Activated naive CD4-positive, alpha-beta T cell treated with anti-CD3 and anti-CD28 coated beads for 36 hours (primary cell): ENCODE measurements at places on chromosomes 2 and 18. TPM values are rescaled to one million over a fixed set of nuclear protein-coding genes. Genes with fewer than 3 reads are reported as not detected.

TRIM43 gene
- total RNA-seq = not detected

DNA sequence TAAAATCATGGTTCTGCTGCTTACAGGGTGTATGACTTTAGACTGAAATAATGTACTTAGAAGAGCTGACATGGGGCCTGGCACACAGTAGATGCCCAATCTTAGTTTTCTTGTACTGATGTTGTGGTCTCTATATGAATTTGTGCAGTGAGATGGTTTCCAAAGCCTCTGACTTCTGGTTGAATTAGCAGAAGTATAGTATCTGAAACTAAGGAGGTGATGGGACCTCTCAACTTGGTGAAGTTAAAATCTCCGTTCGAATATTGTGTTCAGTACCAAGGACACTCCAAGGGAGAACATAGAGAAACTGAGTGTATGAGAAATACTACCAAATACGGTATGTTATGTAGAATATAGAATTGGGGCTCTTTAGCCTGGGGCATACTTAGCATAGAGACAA is 120.9 kb downstream of the ANTXR1 start:
- no peak for DNase-seq
- H3K27ac ChIP-seq = no peak overlapping the region
- no peak overlapping the region for H3K4me3 ChIP-seq

DNA sequence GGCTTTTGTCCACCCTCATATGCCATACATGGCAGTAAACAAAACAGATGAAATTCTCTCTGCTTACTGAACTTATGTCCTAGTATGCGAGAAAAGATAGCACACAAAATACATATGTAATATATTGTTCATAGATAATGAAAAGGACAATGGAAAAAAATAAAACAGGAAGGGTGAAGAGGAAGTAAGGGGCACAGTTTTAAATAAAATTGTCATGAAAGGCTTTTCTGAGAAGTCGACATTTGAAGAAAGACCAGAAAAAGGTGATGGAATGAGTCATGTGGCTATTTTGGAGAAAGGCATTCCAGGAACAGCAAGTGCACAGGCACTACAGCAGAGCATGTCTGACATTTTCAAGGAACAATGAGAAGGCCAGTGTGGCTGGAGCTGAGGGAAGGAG is 56.4 kb downstream of the KCNH7 start:
- H3K36me3 ChIP-seq = no peaks in the 10 kb centered on the region
- DNase-seq = no peak
- no peaks in the 10 kb centered on the region for H3K27me3 ChIP-seq
- H3K4me3 ChIP-seq = no peak overlapping the region
- H3K27ac ChIP-seq = no peak overlapping the region

TMEM18 gene
- 22.4 TPM for total RNA-seq

DNA sequence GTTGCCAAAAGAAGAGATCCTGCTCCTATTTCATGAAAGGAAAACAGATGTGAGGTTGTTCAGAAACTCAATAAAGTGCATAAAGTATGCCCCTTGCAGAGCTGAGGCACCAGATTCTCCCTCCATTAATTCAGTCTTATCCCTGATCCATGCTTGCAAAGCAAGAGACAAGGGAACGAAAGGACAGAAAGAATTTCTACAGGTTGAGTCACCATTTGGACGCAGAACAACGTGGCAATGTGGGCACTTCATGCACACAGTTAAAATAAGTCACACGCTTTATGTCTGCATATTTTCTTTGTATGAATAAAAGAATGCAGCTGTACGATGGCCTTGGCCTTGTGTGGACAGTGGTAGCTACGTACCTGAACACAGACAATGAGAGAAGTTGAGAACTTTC is 321.7 kb upstream of the REV1 start:
- H3K4me3 ChIP-seq = no peak overlapping the region
- H3K27ac ChIP-seq = no peak overlapping the region
- no peaks in the 10 kb centered on the region for H3K36me3 ChIP-seq
- H3K4me1 ChIP-seq = no peaks in the 10 kb centered on the region
- DNase-seq = no peak
- no peaks in the 10 kb centered on the region for H3K27me3 ChIP-seq

SPIRE1 gene
- total RNA-seq = 1.7 TPM

GRCh38 chr18:48191494-48191893 is 217.7 kb downstream of the ZBTB7C start:
- no peak overlapping the region for H3K27ac ChIP-seq
- no peak for DNase-seq
- H3K36me3 ChIP-seq = no peaks in the 10 kb centered on the region
- no peak overlapping the region for H3K4me3 ChIP-seq
- H3K27me3 ChIP-seq = peaks cover 10% of the 10 kb centered on the region
- H3K4me1 ChIP-seq = no peaks in the 10 kb centered on the region

EGR4 gene
- total RNA-seq = 0.07 TPM

DNA sequence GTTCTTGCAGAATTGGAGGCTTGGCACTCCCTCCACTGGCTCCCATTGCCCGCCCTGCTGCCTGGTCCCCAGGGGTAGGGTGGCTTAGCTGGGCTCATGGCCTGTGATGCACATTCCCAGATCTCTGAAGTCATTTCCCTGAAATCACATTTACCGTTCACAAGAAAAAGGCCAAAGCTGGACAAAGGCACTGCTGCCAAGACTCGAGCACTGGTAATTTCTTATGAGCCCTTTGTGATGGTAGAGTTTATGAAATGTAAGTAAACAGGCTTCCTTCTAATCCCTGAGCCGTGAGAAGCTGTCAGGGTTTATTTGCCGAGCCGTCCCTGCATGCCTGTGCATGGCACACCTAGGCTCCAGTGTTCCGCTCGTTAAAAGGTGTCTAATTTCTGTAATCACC is 247.2 kb upstream of the EPAS1 start:
- H3K36me3 ChIP-seq = no peaks in the 10 kb centered on the region
- peaks cover 6% of the 10 kb centered on the region for H3K4me1 ChIP-seq
- H3K4me3 ChIP-seq = no peak overlapping the region
- no peak overlapping the region for H3K27ac ChIP-seq

- H3K27me3 ChIP-seq = no peaks in the 10 kb centered on the region
- no peak overlapping the region for H3K4me3 ChIP-seq
- H3K4me1 ChIP-seq = peaks cover 4% of the 10 kb centered on the region
- H3K27ac ChIP-seq = no peak overlapping the region
- peaks cover 1% of the 10 kb centered on the region for H3K36me3 ChIP-seq
These were observed 16.9 kb upstream of the CYBRD1 start for GRCh38 chr2:171505374-171505773.

ACP1 gene
- total RNA-seq = 147 TPM

RAPH1 gene
- total RNA-seq = 11.9 TPM

- H3K36me3 ChIP-seq = peaks cover 2% of the 10 kb centered on the region
- no peak overlapping the region for H3K27ac ChIP-seq
- DNase-seq = no peak
- H3K4me1 ChIP-seq = peaks cover 17% of the 10 kb centered on the region
- no peaks in the 10 kb centered on the region for H3K27me3 ChIP-seq
- no peak overlapping the region for H3K4me3 ChIP-seq
These were observed 49.7 kb upstream of the NFE2L2 start for GRCh38 chr2:177314194-177314593.

ZAP70 gene
- total RNA-seq = 167 TPM

GRCh38 chr2:27799646-27800010 is 28.1 kb downstream of the MRPL33 start:
- no peaks in the 10 kb centered on the region for H3K27me3 ChIP-seq
- no peaks in the 10 kb centered on the region for H3K4me1 ChIP-seq
- no peak overlapping the region for H3K27ac ChIP-seq
- no peak for DNase-seq
- H3K4me3 ChIP-seq = no peak overlapping the region
- no peaks in the 10 kb centered on the region for H3K36me3 ChIP-seq

DNA sequence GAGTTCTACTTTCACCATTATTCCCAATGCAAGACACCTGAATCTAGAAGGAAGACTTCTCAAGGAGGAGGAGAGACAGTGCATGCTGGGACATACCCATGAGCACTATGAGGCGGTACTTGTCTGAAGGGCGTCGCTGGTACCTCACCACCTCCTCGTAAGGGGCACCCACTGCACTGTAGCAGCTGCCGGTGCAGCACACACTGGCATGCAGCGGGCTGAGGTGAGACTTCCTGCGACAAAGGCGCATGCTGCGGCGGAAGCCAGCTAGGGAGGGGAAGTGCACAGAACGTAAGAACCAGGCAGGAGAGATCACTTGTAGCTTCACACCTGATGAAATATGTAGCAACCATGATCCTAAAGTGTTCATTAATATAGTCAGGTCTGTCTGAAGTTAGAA is 12.8 kb upstream of the TMEM237 start:
- peaks cover 2% of the 10 kb centered on the region for H3K27me3 ChIP-seq
- H3K36me3 ChIP-seq = no peaks in the 10 kb centered on the region
- no peak overlapping the region for H3K27ac ChIP-seq
- H3K4me1 ChIP-seq = no peaks in the 10 kb centered on the region
- no peak overlapping the region for H3K4me3 ChIP-seq
- no peak for DNase-seq

DNA sequence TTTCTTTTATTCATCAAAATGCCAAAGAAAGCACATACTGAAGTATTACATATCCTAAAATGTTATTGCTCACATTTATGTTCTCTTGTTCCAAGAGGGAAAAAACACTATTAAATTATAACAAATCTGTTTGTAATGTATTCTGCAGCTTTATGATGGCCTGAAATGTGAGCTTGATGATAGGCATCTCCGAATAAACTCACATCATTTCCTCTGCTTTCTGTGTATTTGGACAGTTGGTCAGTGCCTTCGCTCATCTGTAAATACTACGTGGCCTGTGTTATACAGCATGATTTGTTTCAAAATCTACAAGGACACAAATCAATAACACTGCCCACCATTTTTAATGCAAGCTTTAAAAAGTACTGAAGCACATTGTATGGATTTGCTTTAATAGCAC is 672.8 kb upstream of the SYT4 start:
- H3K4me3 ChIP-seq = no peak overlapping the region
- H3K4me1 ChIP-seq = no peaks in the 10 kb centered on the region
- no peaks in the 10 kb centered on the region for H3K27me3 ChIP-seq
- H3K36me3 ChIP-seq = no peaks in the 10 kb centered on the region

ACTG2 gene
- total RNA-seq = not detected

DNA sequence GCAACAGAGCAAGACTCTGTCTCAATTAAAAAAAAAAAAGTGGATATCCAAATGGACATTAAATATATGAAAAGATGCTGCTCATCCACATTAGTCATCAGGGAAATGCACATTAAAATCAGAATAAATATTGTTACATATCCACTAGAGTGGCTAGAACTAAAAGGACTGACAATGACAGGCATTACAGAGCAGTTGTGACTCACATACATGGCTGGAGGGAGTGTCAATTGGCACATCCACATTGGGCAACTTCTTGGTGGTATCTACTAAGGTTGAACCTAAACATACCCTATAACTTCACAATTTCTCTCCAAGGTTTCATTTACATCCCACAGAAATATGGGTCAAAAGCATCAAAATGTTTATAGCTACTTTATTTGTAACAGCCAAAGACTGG is 14.0 kb upstream of the DNER start:
- H3K4me3 ChIP-seq = no peak overlapping the region
- no peaks in the 10 kb centered on the region for H3K36me3 ChIP-seq
- DNase-seq = no peak
- no peak overlapping the region for H3K27ac ChIP-seq

DNA sequence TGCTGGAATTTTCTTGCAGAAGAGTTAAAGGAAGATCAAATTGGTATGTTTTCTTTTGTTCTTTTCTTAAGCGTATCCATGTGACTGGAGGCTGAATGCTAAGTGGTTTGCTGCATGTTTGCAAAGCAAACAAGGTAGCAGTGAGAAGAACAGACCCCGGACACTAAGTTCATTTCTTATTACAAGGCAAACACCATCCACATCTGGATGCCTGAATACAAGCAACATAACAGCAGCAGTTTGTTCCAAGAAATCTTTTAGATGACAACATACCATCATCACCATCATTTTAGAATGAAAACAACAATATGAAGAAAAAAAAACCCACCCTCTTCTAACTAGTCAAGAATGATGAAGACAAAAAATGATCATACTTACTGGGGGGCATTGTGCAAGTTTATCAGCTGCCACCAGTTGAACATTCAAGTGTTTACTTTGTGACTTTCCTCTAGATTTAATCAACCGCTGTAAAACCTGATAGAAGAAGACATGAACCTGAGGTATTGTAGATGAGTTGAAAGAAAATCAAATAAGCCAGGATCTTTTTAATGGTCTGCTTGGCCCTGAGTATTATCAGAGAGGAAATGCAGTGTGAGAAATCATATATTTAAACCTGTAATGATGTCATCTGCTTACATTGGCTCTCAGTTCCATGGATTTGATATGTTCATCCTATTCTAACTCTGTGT is 25.0 kb upstream of the ARL5A start:
- H3K4me1 ChIP-seq = no peaks in the 10 kb centered on the region
- DNase-seq = no peak
- H3K27me3 ChIP-seq = no peaks in the 10 kb centered on the region
- H3K27ac ChIP-seq = no peak overlapping the region
